Stimulated activated CD8-positive, alpha-beta memory T cell treated with anti-CD3 and anti-CD28 coated beads, Interleukin-15, amount 100 ng/mL, for 48 hours (primary cell): ENCODE measurements at places on chromosomes 16 and 17.

GRCh38 chr16:66468321-66468965 lies 41.3 kb downstream of the BEAN1 start:
- DNase-seq = no peak

DNA sequence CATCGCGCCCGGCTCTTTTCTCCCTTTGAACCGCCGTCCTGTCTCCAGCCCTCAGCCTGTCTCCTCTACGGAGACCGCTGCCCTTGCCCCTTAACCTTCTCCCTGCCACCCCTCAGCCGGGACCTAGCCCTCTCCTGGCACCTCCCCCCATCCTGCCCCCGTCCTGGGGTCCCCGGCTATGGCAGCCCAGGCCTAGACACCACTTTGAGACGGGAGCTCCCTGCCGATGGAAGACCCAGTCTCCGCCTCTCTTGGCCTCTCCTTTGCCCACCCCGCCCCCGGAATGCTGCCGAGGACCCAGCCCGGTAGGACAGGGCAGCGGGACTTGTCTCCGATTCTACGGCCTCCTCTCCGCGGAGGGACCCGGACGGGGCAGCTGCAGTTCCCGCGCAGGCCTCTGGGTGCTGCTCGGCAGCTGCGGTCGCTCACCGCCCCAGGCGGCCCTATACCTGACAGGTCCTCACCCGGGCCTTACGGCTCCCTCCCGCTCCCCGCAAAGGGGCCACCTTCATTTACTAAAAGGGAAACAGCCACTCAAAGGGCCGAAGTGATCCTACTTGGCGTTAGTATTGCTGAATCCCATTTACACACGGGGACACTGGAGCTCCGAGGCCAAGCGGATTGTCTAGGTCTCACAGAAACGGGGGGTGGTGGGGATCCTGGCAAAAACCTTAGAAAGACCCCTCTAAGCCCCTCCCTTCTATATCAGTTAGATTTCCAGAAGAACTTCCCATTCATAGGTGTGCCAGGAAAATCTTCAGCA lies 32.6 kb upstream of the TAC4 start:
- peak; percentile 62 for DNase-seq

DNA sequence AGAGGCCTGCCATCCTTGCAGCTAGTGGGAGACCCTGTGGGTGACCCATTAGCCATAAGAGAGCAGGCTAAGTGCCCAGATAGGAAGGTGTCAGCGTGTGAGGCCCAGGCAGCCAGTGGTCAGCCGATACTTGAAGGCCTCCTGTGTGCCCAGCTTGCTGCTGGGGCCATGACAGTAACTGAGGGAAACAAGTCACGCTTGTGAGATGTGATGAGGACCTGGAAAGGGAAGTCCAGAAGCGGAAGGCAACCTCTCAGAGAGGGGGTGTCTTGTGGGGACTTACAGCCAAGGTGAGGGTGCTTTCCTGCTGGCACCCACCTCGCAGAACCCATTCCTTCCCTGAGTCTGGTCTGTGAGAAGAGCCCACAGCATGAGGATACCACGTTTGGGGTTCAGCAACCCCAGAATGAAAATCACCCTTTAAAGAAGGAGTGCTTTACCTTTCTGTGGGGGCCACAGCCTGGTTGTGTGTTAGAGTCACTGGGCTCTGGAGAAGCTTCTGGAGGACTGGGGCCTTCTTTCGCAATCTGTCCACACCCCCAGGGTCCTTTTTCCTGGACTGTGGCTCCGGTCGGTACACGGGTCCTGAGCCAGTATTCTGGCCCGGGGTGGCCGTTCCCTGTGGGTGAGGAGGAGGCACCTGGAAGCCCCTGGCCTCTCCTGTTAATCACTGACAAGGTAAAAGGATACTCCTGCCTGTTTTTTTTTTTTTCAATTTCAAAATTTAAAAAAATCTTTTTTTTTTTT lies 53.9 kb downstream of the PLCG2 start:
- DNase-seq = no peak

DNA sequence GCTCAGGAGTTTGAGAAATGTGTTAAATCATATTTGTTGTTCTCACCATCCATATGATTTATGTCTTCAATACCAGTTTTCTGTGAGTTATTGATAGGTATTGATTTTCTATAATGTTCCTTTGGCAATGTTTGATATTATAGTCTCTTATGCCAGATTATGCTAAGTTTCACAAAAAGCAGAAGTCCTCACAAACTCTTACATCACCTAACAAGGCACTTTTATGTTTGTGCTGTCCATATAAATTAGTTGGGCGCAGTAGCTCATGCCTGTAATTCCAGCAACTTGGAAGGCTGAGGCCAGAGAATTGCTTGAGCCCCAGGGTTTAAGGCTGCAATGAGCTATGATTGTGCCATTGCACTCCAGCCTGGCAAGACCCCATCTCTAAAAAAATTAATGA lies 12.6 kb upstream of the UQCRC2 start:
- DNase-seq = no peak

DNA sequence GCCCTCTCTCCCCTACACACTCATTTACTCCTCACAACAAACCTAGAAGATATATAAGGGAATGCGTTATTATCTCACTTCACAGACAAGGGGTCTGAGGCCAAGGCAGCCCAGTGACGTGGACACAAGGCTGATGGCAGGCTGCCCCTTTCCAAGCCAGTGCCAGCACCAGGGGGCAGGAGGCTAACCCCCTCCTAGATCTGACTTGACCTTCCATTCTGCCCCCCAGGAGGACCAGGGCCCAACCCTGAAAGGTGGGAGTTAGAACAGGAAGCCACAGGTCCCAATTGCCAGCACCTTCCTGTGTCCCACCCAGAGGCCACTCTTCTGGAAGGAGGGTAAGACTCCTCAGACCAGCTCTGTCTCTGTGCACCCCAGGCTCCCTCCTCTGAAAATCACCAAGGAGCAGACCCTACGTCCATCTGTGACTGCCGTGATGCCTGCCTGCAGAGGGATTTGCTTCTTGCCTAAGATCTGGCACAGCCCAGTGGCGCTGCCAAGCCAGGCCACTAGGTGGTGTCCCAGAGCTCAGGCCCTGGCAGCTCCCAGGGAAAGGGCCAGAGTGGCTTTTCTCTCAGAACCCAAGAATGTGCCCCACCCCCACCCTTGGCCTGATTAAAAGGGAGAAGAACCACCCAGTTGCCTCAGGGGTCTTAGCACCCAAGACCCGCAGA lies 42.4 kb upstream of the MRPS23 start:
- DNase-seq = peak; percentile 60

DNA sequence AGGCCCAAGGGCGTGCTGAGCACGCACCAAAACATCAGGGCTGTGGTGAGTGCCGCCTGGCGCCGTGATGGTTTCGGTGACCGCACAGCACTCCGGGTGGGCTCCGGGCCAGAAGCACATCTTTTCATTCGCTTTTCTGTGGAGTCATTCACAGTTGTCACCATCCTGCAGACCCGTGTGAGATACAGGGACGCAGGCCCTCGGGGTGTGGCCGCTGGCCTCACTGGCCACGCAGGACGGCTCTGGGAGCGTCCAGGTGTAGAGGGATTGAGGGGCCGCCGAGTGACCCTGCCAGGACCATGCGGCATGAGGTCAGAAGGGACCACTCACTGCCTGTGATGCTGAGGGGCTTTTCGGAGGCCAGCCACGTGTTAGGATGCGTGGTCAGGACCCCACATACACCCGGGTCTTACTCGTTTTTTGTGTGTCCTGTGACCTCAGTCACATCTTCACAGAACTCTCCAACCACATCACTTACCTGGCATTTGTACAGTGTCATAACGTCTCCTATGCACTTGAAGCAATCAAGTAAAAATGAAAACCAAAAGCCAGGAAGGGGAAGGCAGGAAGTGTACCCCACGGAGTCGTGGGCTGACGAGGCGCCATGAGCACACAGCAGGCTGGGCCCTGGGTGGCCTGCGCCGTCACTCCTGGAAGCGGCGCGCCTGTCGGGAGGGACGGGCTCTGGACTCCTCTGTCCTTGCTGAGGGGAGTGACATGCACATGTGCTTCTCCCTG lies 7.8 kb downstream of the ACSF3 start:
- DNase-seq = no peak

DNA sequence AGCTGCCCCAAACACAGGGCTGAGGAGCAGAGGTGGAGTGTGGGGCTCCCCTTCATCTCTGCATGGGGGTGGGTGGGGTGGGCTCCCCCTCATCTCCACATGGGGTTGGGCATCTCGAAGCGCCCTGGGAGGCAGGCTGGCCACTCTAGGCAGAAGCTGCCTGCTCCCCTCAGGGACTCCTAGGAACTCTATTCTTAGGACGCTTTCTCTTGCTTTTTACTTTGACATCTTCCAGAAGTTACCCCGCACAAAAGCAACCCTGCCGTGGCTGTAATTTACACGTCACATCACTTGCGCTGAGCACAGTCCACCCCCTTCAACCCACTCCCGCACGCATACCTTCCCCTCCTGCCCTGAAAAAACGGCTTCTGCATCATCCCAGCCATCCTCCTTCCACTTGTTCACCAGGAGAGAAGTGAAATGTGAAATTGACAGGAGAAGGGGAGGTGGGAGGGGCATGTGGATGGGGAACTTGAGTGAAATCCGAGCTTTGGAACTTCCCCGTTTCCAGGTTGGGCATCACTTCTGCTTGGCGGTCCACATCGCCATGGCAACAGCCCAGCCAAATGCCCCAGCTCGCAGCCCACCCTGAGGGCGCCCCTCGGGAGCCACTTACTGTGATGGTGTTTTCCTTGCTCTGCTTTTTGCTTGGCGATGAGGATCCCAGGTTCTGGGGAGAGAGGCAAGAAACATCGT lies 53.7 kb upstream of the RCVRN start:
- DNase-seq = no peak

- DNase-seq = no peak
Observed at GRCh38 chr17:73286863-73287296, 24.9 kb downstream of the CDC42EP4 start.

DNA sequence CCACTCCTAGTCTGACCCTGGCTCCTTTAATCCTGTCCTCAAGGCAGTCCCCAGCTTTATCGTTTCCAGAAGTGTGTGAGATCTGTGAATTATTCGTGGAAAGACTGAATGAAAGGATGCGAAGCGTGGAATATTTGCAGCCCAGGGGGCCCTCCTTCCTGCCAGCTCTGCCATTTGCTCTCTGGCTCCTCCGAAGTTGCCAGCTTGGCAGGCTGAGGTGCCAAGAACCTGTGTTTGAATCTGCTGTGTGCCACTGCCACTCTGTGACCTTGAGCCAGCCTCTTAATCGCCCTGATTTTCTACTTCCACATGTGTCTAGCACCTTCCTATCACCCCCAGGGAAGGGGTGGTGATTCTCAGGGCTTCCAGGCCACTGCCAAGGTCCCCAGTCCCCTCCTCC lies 10.8 kb downstream of the TBKBP1 start:
- DNase-seq = no peak

- DNase-seq = no peak
Observed at GRCh38 chr17:81018044-81018802, 16.7 kb upstream of the BAIAP2 start.

- DNase-seq = peak; percentile 7
Observed at GRCh38 chr16:58299757-58300349, 5.0 kb upstream of the PRSS54 start.

DNA sequence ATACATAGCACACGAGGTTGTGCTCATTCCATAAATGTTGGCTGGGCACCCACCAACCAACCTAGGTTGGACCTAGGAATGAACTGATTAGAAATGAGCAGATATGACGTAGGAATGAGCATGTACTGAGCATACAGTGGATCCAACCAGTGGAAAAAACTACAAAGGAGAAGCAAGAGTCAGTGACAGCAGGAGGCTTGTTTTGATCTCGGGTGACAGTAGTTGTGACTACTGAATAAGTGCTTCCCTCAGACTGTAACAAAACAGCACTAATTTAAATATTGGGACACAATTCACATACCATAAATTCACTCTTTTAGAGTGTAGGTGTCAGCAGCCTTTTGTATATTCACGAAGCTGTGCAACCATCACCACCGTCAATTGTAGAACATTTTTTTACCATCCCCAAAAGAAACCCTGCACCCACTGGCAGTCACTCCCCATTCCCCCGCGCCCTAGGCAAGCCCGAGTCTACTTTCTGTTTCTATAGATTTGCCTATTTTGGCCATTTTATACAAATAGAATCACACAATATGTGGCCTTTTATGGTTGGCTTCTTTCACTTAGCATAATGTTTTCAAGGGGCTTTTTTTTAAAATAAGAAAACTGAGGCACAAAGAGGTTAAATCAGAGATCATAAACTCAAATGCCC lies 7.0 kb downstream of the VAC14 start:
- no peak for DNase-seq

DNA sequence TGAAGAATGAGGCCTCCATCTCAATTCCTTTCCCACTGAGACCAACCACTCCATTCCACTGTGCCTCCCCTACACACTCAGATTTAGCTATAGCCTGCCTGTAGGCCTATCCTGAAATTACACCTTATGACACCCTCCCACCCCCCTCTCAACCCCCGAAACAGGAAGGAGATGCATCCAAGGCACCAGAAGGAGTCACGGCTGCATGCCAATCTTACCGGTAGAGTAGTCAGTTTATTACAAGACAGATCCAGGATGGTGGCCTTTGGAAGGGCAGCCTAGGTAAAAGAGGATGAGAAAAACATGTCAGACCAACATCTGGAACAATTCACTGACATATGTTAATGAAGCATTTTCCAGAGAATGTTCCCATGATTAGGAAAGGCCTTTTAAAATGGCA lies 2.6 kb downstream of the LRRC59 start:
- no peak for DNase-seq

DNA sequence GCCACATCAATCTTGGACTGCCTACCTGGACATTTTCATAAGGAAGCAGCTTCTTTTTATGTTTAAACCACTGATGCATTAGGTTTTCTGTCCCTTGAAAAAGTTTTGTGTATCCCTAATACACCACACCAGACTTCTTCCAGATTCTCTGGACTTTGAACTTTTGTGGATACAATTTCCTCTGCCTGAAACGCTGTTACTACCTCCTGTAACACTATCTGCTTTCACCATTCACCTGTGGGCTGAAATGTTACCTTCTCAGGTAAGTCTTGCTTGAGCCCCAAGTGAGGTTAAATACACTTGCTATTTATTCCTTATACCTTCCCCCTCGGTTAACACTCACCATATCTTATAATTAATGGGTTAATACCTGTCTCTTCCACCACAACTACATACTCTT lies 2.7 kb downstream of the ZZEF1 start:
- no peak for DNase-seq

- no peak for DNase-seq
Observed at GRCh38 chr17:48551596-48552465, 6.9 kb upstream of the HOXB2 start.

- no peak for DNase-seq
Observed at GRCh38 chr17:27460196-27460725, 4.0 kb downstream of the KSR1 start.

GRCh38 chr16:89906140-89907025 lies 12.3 kb upstream of the MC1R start:
- DNase-seq = no peak

GRCh38 chr17:70552230-70552981 lies 383.1 kb downstream of the KCNJ2 start:
- no peak for DNase-seq

- no peak for DNase-seq
Observed at GRCh38 chr17:55705847-55706246, 16.8 kb downstream of the TMEM100 start.
